Activated CD8-positive, alpha-beta memory T cell treated with anti-CD3 and anti-CD28 coated beads for 48 hours (primary cell): ENCODE measurements at places on chromosomes 16 and 17.

DNA sequence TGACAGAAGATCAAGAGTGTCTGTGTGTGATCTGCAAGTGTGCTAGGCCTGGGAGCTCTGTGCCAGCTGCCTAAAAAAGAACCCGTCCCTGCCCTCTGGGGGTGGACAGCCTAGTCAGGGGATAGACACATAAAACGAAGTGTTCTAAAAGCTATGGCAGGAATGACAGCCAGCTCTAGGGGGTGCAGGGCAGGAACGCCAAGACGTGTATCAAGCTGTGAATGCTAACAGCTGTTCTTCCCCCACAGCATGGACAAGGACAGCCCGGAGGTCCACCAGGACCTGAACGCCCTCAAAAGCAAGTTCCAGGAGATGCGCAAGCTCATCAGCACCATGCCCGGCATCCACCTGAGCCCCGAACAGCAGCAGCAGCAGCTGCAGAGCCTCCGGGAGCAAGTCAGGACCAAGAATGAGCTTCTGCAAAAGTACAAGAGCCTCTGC is 5.1 kb downstream of the RASD1 start:
- DNase-seq: no peak

DNA sequence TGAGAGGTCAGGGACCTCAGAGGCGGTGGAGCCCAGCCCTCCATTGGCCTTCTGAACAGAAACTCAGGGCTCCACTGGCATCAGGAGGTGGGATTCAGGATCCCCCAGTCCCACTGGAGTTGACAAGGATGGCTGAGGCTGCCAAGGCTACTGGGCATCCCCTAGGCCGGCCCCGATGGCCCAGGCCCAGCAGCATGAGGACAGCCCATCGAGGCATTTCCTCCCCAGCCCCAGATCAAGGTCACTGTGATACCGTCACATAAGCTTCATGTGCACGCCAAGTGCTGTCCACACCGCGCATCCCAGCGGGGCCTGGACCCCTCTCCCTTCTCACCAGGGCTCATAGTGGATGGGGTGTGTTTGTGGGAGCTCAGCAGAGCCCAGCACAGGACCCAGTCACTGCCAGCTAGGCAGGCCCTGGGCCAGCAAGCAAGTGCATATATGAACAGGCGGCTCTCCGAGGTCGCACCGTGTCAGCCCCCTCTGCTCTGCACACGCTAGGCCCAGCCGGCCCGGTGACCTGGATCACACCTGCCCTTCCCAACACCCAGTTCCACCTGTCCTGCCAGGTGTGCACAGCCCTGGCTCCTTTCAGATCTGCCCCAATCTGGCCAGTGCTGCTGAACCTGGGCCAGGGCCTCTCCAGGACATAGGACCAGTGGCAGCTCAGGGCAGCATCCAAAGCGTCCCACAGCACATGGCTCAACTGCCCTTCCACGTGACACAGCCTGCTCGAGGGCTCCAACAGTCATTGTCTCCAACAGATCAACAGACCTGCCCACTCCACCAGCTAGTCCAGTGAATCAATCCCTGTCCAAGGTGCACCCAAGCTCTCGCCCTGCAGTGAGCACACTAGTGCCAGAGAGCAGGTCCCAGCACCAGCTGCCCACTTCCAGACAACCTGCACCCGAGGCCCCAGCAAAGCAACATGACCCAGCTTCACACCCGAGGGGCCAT is 32.8 kb upstream of the RASD1 start:
- no peak for DNase-seq

- DNase-seq: no peak
These were observed 134.1 kb upstream of the TOX3 start for GRCh38 chr16:52680993-52681392.

GRCh38 chr16:17988839-17989238 is 347.7 kb downstream of the NPIPA8 start:
- DNase-seq: no peak

GRCh38 chr17:29837531-29837930 is 92.5 kb downstream of the SSH2 start:
- DNase-seq: no peak

GRCh38 chr16:27098366-27099049 is 31.8 kb downstream of the C16orf82 start:
- DNase-seq: no peak

DNA sequence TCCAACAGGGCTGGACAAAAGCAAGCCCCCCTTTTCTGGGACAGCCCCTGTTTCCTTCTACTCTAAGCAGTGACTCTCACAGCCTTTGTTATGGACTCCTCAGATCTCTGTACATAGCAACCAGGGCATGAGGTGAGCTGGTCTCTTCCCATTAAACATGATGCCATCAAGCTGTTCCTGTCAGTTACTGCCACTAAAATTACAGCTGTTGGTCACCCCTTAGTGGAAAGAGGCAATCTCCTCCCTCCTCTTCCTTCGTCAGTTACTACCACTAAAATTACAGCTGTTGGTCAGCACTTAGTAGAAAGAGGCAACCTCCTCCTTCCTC is 95.2 kb upstream of the SMIM36 start:
- no peak for DNase-seq

- DNase-seq: no peak
These were observed 1.2 kb upstream of the WIPI1 start for GRCh38 chr17:68458260-68459036.

GRCh38 chr16:3643095-3643730 is 11.3 kb upstream of the DNASE1 start:
- no peak for DNase-seq

- no peak for DNase-seq
These were observed 8.6 kb downstream of the SLC47A2 start for GRCh38 chr17:19707728-19708221.
